Stomach (tissue), 19 donors: ENCODE measurements at places on chromosomes 1 and 21.
A peak's percentile ranks its signal among the peaks of the same experiment; 100 is the strongest.

DNA sequence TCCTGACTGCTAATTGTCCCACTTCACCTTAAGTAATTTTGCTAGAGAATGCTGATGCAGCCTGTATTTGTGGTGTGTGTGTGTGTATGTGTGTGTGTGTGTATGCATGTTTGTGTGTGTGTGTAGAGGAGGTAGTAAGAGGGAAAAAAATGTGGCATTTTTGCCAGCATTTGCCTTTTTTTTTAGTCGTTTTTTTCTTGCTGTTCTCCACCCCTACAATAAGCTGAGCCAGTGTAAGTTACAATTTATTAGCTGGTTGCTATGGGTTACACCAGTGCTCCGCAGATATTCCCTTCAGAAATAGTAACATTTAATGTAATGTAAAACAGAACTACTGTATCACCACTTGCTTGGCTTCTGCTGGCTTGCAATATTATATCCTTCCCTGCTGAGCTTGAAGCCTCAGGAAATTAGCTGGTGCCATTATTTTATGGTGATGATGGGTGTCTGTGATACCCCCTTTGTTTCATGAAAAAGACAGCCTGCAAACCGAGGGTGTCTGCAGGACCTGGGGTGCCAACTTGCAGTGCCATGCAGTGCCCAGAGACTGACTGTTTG lies 23.4 kb upstream of the IGSF3 start:
- DNase-seq, result no peak

DNA sequence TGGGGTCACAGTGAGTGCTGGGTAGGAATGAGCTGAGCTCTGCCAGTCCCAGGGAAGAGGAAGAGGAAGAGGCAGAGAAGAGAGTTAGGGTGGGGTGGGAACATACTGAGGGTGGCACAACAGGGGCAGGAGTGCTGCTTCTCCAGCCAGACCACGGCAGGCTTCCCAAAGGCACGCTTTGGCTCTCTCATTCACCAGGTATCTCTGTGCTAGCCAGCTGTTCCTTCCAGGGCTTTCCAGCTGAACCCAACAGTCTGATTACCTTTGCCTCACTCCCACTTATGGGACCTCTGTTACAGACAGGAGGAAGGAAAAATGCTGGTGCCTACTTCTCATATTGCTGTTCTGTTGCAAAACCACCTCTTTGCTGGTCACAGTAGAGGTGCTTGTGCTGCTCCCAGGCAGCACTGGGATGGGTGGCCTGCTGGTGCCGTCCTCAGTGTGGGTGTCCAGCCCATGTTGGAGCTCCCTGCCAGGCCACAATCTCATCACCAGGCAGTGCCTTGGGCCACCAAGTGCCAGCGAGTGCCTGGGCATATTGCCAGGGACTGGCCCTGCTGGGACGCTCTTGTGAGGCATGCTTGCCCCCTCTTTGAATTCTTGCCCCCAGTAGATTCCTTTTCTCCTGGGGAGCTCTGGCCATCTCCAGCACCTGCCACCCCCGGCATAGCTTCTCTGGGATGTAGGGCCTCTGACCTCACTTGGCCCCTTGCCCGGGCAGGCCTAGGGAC lies 2.1 kb downstream of the ADORA1 start:
- peak; percentile 83 for DNase-seq

DNA sequence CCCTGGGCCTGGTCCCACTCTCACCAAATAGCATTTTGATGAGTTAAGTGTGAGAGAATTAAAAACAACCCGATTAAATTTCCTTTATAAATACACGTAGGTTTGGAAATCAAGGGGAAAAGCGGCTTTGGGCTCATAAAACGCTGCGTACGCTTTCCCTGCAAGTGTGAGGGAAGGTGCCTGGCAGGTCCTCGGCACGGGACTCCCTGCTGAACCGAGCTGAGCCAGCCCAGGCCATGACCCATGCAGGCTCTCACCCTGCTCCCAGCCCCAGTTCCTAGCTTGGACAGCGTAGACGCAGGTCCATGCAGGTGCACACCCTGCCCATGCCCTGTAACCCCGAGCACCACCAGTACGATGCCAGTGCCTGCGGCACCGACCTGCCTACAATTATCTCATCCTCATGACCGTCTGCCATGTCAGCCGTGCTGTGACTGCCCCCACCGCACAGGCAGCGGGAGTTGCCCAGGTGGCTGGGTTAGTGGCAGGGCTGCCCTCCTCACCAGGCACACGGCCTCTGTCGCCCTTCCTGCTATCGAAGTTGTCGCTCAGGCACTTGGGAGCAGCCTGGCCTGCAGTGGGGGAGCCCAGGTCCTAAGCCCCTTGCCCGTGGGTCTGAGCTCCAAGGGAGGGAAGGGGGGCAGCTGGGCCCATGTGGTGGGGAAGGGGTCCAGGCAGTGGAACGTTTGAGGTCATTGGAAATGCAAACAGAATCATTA lies 41.0 kb upstream of the ACTRT2 start:
- DNase-seq, result no peak

- no peak for DNase-seq
Observed at GRCh38 chr21:17726047-17726829, 92.9 kb downstream of the C21orf91 start.

DNA sequence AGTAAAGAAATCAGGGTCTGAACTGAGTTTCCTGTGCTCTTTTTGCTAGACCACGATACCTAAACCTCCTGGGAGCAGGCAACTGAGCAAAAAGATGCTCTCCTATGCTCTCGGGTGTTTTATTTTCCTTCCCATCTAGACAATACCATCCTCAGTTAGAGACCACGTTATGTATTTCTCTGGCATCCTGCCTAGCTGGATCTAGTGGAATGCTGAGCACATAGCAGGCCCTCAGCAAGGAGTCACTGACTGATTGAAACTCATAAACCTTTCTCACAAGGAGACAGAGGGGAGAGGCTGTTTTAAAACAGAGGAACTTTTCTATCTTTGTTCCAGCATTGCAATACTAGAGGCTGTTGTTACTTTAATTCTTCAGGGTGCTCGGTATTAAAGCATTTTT lies 168.0 kb downstream of the CYYR1 start:
- DNase-seq, result no peak

GRCh38 chr1:61580417-61580816 lies 144.5 kb downstream of the TM2D1 start:
- DNase-seq, result no peak

DNA sequence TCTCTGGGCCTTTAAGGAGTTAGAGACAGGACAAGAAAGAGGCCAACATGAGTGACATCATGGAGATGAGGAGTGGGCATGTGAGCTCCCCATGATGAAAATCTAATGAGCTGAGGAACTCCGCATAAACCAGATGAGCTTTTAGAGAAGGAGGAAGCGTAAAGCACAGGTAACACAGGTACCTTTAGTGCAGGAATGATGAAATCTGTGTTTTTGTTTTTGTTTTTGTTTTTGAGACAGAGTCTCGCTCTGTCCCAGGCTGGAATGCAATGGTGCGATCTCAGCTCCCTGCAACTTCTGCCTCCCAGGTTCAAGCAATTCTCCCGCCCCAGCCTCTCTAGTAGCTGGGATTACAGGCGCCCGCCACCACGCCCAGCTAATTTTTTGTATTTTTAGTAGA lies 12.7 kb upstream of the FAM89A start:
- DNase-seq, result no peak

DNA sequence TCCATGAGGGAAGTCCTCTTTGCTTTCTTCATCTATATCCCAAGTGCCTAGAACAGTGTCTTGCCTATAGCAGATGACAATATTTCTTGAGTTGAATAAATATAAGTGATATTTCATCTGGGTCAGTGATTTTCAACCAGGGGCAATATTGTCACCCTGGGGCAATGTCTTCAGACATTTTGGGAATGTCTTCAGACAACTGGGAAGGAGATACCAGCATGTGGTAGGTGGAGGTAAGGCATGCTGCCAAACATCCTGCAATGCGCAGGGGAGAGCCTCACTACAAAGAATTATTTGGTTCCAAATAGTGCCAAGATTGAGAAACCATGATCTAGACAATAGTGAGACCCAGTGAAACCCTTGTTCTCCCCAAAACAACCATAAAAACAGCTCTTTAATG lies 54.7 kb downstream of the C1orf94 start:
- DNase-seq, result no peak

DNA sequence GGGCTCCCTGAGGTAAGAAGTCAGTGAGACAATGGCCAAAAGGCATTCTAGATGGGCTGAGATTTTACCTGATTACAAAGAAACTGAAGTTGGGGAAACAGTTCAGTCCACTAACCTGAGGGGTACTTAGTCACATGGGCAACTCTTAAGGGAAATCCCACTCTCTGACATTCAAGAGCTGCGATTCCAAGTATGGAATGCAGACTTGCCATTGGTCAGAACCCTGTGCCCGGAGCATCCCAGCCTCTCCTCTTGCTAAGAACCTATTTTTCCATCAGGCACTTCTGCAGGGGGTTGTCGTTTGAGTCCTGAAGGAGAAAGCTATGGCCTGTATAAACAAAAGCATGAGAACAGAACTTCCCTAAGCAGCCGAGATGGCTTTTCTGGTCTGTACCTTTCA lies 434.9 kb upstream of the DAB1 start:
- no peak for DNase-seq

DNA sequence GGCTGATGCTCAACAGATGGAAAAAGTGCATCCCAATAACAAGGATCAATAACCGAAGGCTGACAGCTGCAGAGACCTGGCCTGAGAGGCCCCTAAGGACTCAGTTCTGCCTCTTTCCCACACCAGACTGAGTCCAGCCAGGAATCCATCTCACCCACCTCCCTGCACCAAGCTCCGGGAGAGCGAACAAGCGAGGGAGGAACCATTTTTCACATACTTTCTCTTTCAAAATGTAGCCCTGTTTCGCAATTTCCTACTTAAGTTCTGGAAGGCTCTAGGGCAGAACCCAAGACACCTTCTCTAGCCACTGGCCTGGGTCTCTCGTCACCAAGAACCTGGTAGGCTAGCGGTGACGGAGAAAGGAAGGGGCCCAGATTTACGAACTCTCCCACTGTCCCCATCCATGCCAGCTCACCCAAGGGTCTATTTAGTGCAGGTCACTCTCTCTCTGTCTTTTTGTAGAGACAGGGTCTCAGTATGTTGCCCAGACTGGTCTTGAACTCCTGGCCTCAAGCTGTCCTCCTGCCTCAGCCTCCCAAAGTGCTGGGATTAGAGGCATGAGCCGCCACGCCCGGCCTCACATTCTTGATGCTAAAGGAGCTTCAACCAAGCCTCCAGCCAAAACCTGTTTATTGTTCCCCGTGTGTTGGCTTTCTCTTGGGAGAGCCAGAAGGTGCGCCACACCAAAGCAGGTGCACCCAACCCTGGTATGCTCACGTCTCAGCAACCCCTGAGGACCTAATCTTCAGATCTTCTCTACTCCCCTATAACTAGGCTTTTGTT lies 10.9 kb upstream of the GNL2 start:
- no peak for DNase-seq

GRCh38 chr21:24590261-24590660 lies 1017.0 kb downstream of the MRPL39 start:
- DNase-seq, result no peak

GRCh38 chr1:35605071-35605866 lies 32.2 kb downstream of the TFAP2E start:
- no peak for DNase-seq

- DNase-seq, result no peak
Observed at GRCh38 chr1:19793360-19794046, 6.2 kb downstream of the TMCO4 start.

- DNase-seq, result no peak
Observed at GRCh38 chr1:235558621-235559169, 54.4 kb upstream of the B3GALNT2 start.

- no peak for DNase-seq
Observed at GRCh38 chr1:221548942-221549341, 192.9 kb downstream of the DUSP10 start.

- peak; percentile 5 for DNase-seq
Observed at GRCh38 chr1:5648410-5649165, 343.6 kb downstream of the NPHP4 start.

- DNase-seq, result no peak
Observed at GRCh38 chr1:43491061-43491460, 37.3 kb upstream of the HYI start.

DNA sequence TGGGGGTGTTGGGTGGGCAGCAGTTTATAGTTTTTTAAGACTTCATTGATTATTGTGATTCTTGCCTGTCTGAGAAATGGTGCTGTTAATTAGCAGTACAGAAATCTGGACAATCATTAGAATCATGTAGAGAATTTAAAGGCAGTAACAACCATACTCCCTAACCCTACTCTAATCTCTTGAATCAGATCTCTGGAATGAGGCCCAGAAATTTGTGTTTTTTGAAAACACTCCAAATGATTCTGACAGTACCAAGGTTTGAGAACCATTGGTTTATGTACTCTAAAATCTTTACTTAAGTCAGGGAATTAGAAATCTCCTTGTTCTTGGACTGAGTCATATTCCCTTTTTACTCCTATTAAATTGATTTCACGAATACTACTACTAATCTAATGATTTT lies 24.0 kb downstream of the FNBP1L start:
- DNase-seq, result no peak

- peak; percentile 81 for DNase-seq
Observed at GRCh38 chr1:21911205-21912001, 25.7 kb downstream of the HSPG2 start.

DNA sequence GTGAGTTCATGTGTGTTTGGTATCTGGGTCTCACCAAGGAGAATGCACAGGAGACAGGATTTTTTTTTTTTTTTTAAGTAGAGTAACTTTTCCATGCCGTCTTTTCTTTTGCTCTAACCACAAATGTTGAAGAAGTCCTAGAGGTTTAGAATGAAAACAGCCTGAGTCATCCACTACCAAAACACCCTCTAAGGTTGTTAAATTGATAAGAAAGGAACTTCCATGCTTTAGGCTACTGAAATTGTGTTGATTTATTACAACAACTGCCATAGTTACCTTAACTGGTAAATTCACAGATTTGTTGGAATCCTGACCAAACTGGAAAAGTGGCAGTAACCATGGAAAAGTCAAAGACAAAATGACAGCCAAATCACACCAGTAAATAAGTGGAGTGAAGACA lies 375.6 kb downstream of the AMY1C start:
- DNase-seq, result no peak
